ENCODE measurements at places on chromosomes 3 and 15.

DNA sequence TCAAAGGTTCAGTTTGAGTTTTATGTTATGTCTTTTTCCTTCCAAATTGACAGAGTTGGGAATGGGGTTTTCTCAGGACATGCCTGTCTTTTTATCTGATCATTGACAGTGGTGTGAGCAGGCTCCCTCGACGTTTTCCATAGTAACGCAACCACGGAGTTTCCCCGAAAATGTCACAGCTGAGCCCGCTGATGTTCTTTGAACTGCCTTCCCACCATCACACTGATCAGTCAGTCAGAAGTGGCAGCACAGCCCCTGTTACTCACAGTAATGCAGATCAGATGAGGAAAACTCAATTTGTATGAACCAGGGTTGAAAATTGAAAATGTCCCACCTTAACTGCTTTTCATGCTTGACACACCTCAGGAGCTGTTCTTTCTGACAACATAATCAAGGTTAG lies 210.4 kb downstream of the NECTIN3 start:
- DNase-seq = no peak

- DNase-seq = no peak
Observed at GRCh38 chr3:129758306-129758705, 135.2 kb downstream of the TMCC1 start.

GRCh38 chr3:2211568-2211967 lies 112.9 kb downstream of the CNTN4 start:
- no peak for DNase-seq

- no peak for DNase-seq
Observed at GRCh38 chr3:154862265-154862664, 217.9 kb upstream of the MME start.

DNA sequence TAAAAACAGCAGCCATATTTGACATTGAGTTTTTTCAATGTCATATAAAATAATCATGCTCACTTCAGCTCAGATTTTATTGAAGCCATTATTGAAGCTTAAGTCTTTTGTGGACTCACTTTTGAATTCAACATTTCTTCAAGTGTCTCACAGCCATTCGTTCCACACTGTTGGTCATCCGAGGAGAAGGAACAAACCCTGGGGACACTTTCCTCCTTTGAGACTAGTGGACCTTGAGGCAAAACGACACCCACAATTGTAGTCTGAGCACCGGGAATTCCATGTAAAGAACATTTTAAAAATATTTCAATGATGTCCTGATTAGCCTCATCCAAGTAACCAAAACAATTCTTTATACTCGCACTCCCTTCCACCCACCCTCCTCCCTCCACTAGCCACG lies 174.7 kb downstream of the CD47 start:
- DNase-seq = no peak

DNA sequence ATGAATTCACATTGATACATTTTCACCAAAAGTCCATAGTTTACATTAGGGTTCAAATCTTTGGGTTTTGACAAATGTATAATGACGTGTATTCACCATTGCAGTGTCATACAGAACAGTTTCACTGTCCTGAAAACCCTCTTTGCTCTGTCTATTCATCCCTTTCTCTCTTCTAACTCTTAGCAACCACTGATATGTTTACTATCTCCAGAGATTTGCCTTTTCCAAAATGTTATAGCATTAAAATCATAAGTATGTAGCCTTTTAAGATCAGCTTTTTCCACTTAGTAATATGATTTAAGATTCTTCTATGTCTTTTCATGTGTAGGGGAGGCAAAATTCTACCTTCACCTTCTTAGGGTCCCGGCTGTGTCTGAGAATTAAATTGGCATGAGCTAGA lies 203.8 kb downstream of the TPRG1 start:
- DNase-seq = no peak

GRCh38 chr15:80777137-80777536 lies 2.0 kb upstream of the CEMIP start:
- DNase-seq = no peak

DNA sequence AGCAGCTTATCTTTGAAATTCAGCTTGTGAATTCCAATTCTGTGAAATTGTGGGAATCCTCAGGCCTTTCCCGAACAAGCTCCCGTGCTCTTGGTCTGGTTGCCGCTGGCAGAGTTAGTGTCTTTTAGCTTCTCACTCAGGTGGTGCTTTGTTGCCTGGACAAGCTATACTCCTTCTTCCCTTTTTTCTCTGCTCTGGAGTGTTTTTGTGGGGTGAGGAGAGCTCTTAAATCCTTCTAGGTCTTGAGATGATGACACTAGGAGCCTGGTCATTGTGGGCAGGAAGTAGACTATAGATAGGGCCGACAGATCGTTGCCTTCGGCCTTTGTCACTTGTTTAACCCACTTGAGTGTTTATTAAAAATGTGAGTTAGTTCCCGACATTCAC lies 93.8 kb downstream of the SLCO3A1 start:
- no peak for DNase-seq

GRCh38 chr15:62359416-62359815 lies 194.3 kb upstream of the C2CD4B start:
- no peak for DNase-seq

- DNase-seq = no peak
Observed at GRCh38 chr15:36694574-36694973, 115.1 kb downstream of the CDIN1 start.

- DNase-seq = no peak
Observed at GRCh38 chr15:26382444-26383072, 390.3 kb downstream of the GABRB3 start.

- no peak for DNase-seq
Observed at GRCh38 chr15:78179286-78179840, 30.2 kb downstream of the IDH3A start.

DNA sequence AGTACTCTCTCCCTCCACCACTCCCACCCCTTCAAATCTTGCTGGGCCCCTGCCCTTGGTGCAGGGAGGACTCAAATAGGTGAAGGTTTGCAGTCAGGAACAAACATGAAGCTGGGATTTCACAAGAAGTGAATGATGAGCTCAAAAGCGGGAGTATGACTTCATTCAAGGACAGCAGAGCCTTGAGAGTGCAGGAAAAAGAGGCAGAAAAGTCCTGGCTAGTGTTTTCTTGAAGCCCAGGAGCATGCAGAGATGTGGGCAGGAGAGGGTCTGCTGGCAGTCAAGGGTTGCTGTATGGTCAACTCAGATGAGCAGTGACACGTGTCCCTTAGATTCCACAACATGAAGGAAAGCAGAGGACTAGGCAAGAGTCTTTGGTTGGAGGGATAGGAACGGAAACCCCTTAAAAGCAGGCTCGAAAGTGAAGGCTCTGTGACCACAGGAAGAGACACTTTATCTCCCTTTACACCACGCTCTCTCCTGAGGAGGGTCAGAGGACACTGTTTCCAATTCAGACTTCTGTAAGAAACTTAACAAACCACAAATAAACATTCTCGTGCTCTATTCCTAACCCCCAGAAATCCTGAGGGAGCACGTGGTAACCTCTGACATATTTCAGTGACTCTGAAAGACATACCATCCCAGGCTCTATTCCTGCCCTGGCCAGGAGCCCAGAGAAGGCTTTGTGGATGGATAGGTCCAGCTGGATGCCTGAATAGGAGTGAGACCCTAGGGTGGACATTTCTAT lies 168.0 kb upstream of the NDN start:
- no peak for DNase-seq

GRCh38 chr3:126035362-126036050 lies 48.4 kb downstream of the SLC41A3 start:
- no peak for DNase-seq

DNA sequence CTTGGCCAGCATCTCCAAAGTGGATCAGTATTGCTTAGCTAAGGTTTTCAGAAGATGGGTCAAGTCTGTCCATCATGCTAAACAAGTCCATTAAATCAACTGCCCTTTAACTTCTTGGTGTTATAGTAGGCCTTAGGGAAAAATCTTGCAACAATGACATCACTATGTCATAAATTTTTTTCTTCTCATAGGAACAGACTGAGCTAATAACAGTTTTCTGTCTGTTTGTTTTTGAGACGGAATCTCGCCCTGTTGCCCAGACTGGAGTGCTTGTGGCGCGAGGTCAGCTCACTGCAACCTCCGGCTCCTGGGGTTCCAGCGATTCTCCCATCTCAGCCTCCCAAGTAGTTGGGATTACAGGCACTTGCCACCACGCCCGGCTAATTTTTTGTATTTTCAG lies 94.2 kb downstream of the EFL1 start:
- no peak for DNase-seq

DNA sequence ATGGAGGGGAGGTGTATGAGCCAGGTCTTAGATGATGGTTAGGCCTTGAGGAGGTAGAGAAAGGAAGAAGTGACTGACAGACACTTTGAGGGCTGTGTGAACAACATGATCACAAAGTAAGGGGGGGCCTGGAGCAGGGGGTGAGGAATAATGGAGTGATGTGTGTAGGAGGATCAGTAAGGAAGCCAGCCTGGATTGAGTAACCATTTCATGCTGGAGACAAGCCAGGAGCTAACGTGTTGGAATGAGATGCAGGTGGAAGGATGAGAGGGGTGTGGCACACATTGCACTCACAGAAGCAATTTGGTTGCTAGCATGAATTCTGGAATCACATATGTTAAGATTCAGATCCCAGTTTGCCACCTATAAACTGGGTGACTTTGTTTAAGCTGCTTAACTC lies 65.5 kb downstream of the BBX start:
- DNase-seq = no peak

GRCh38 chr3:150254309-150254708 lies 153.8 kb upstream of the TSC22D2 start:
- no peak for DNase-seq

DNA sequence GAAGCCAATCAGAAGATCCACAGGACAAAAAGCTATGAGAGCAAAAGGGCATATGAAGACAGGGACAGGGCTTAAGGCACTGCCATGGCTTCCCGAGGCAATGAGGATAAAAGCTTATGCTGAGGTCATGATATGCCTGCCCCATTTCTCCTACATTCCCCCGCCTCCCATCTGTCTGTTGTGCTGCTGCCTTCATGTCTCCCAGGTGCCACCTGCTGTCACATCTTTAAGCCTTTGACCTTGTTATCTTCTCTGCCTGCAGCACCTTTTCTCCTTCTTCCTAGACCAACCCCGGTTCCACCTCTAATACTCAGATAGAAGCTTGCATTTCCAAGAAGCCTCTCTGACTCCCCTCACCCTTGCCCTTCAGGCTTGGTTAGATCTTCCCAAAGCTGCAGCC lies 213.8 kb downstream of the ARRDC4 start:
- DNase-seq = no peak

DNA sequence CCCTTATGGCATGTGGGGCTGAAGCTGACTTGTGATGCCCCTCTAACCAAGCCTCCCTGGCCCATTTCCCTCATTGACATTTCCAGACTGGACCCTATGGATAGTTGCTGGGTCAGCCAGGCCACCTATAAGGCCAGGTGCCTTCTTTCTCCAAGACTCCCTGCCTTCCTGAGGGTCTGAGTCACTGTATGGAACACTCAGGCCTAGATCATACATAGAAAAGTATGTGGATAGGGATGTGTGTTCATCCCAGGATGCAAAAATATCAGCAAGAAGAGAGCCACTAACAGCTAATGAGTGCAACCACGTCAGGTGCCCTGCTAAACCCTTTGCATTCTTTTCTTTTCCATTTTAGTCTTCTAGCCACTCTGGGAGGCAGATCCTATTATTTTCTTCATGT lies 168.4 kb upstream of the WNT5A start:
- DNase-seq = no peak

GRCh38 chr3:114452256-114452655 lies 158.4 kb downstream of the TIGIT start:
- no peak for DNase-seq

Measured in activated T-helper 9 cell treated with anti-CD3 and anti-CD28 coated beads, Interleukin-2, amount 50 U/mL, for 16 hours (primary cell).